ENCODE measurements at places on chromosomes 7 and 10. TPM values are rescaled to one million over a fixed set of nuclear protein-coding genes. Genes with fewer than 3 reads are reported as not detected.

DNA sequence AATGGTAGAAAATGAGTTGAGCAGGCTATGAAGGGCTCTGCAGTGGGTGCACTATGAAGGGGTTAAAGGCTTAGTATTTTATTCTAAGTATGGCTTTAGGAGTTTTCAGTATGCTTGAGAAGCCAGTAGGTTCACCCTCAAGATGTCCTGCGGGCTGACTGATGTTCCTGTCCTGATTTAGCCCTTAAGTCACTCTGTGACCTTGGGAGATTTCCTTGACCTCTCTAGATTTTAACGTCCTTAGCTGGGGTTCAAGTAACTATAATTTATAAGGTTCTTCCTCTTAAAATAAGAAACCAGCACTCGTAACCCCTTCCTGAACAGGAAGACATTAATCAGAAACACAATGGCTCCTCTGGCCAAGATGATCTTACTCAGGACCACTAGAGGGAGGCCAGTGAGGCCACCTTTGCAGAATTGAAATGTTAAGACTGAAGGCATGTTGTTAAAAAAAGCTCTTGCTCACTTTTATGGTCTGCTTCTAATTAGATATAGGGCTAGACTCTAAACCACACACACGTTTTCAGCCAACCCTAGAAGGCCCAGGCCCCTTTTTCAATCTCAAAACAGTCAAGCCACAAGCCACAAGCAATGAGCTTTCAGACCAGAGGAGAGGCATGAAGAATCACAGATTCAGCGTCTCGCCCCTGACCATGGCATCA, 41.9 kb downstream of the CDK1 start:
- H3K36me3 ChIP-seq: no peaks in the 10 kb centered on the region
- no peaks in the 10 kb centered on the region for H3K27me3 ChIP-seq
- no peak overlapping the region for H3K4me3 ChIP-seq
- no peak overlapping the region for H3K27ac ChIP-seq
- H3K4me1 ChIP-seq: peaks cover 3% of the 10 kb centered on the region

- no peaks in the 10 kb centered on the region for H3K36me3 ChIP-seq
- H3K4me1 ChIP-seq: no peaks in the 10 kb centered on the region
- H3K4me3 ChIP-seq: no peak overlapping the region
- no peaks in the 10 kb centered on the region for H3K27me3 ChIP-seq
- H3K27ac ChIP-seq: no peak overlapping the region
Observed at GRCh38 chr7:8386926-8387550, 46.4 kb upstream of the NXPH1 start.

DNA sequence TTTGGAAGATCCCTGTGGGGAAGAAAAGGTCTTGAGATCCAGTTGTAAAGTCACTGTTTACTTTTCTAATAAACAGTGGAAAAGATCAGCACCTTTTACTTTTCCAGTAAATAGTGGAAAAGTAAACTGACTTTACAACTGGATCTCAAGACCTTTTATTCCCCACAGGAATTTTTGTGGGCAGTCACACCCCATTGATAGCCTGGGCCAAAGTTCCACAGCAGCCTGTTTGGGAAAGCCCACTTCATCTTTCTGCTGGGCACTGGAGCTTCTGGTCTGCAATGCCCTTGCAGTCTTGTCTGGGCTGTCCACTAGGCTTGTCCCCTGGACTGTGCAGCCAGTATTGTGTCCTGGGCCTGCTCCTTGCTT, 50.2 kb downstream of the ADCY1 start:
- no peaks in the 10 kb centered on the region for H3K4me1 ChIP-seq
- no peaks in the 10 kb centered on the region for H3K27me3 ChIP-seq
- H3K27ac ChIP-seq: no peak overlapping the region

GRCh38 chr10:130236711-130237110, 100.5 kb downstream of the GLRX3 start:
- no peaks in the 10 kb centered on the region for H3K4me1 ChIP-seq
- H3K36me3 ChIP-seq: no peaks in the 10 kb centered on the region
- no peak overlapping the region for H3K27ac ChIP-seq
- no peak overlapping the region for H3K4me3 ChIP-seq
- no peaks in the 10 kb centered on the region for H3K27me3 ChIP-seq

- no peak for DNase-seq
- no peak overlapping the region for H3K27ac ChIP-seq
- H3K4me1 ChIP-seq: no peaks in the 10 kb centered on the region
Observed at GRCh38 chr7:117158941-117159697, 163.7 kb downstream of the WNT2 start.

DNA sequence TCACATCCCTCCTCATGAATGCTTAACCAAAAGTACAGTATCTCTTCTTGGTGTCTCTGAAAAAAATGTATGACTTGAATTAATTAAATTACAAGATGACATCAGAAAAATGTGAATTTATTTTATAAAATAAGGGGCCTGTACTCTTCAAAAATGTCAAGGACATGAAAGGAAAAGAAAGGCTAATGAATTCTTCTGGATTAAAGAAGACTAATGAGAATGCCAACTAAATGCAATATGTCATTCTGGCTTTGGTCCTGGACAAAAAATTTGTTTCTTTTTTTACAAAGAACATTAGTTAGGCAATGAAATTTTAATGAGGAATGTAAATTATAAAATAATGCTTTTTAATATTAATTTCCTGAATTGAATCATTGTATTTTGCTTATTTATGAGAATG, 1125.7 kb downstream of the DNAJB9 start:
- no peaks in the 10 kb centered on the region for H3K27me3 ChIP-seq
- no peaks in the 10 kb centered on the region for H3K4me1 ChIP-seq
- H3K4me3 ChIP-seq: no peak overlapping the region
- no peak overlapping the region for H3K27ac ChIP-seq

DNA sequence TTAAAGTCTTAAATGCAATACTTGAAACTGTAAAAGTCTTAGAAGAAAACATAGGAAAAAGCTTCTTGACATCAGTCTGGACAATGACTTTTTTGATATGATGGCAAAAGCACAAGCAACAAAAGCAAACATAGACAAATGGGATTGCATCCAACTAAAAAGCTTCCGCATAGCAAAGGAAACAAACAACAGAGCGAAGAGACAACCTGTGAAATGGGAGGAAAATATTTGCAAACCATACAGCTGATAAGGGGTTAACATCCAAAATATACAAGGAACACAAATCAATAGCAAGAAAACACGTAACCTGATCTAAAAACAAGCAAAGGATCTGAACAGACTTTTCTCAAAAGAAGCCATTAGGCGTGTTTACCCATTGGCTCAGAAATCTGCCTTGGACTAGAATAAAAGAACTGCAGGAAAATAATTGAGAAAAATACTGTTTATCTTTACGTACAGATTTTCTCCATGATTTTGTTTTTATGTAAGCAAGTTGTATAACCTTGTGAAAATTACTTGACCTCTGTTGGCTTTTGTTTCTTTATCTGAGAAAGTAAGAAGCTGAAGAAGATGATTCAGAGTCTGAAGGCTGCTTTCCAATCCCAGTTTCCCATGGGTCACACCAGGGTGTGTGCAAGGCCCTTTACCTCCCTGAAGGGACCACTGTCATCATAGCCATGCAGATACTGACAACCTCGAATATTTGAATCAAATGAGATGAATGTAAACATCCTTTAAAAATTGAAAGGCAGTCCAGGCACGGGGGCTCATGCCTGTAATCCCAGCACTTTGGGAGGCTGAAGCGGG, 99.1 kb upstream of the LANCL2 start:
- no peaks in the 10 kb centered on the region for H3K36me3 ChIP-seq
- H3K27ac ChIP-seq: no peak overlapping the region
- no peak for DNase-seq
- no peak overlapping the region for H3K4me3 ChIP-seq
- no peaks in the 10 kb centered on the region for H3K27me3 ChIP-seq

GRCh38 chr10:49744091-49744685, 17.9 kb downstream of the OGDHL start:
- DNase-seq: no peak
- no peaks in the 10 kb centered on the region for H3K4me1 ChIP-seq
- peaks cover 4% of the 10 kb centered on the region for H3K36me3 ChIP-seq
- H3K27me3 ChIP-seq: no peaks in the 10 kb centered on the region

DNA sequence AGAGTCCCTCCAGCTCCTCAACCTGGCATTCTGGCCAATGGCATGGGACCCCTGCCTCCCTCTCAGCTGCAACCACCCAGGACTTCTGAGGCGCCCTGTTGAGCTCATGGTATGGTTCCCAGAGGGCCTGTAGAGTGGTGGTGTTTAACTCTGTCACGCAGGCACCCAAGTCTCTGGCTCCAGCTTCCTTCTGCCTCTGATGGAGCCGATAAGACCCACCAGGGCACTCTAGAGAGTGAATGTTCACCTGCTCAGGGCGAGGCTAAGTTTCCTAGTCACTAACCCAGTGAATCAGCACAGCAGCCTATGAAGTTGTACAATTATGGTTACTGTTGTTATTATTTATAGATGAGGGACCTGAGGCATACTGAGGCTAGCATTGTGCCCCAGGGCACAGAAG, 120.4 kb downstream of the ZMIZ1 start:
- H3K36me3 ChIP-seq: no peaks in the 10 kb centered on the region
- no peaks in the 10 kb centered on the region for H3K27me3 ChIP-seq
- H3K4me3 ChIP-seq: no peak overlapping the region
- H3K4me1 ChIP-seq: no peaks in the 10 kb centered on the region
- H3K27ac ChIP-seq: no peak overlapping the region

DNA sequence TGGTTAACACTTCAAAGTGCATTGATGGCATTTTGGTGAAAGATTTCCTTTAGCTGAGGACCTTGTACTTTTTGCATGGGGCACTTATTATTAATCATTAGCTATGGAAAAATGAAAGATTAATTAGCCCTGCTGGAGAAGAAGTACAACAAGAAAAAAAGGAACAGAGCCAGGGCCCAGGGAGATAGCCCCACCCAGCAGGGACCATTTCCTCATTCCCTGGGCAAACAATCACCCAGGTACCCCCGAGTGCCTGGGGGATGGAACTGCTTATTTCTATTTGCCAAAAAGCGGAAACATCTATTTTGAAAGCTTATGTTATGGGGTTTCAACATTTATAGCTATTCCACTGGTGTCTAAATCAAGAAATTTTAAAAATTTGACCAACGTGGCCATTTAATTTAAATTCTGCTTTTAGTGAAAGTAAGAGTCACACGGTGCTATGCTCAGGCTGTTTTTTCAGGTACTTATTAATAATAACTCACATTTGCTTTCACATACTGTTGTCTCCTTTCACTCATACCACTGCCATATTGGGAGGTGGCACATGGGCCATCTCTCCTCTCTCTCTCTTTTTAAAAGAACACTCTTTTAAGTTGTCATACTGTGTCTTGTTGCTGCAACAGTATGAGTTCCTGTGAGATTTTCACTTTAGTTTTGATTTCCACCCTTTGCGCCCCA, 143.6 kb upstream of the KIF5B start:
- H3K36me3 ChIP-seq: no peaks in the 10 kb centered on the region
- no peak overlapping the region for H3K4me3 ChIP-seq
- no peak for DNase-seq
- H3K27ac ChIP-seq: no peak overlapping the region

DNA sequence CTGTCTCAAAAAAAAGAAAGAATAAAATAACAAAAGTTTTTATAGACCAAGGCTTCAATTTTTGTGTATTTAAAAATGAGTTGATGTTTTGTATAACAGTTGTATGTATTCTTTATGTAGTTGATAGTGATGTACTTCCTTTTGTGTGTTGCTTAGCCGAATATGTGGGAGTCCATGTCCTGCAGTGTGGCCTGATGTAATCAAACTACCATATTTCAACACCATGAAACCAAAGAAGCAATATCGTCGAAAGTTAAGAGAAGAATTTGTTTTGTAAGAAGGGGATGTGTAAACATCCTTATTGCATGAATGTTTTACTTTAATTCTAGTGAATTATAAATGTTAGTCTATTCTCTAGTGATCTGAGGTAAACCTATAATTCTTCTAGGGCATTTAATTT, 56.6 kb downstream of the MPLKIP start:
- H3K27me3 ChIP-seq: no peaks in the 10 kb centered on the region
- H3K27ac ChIP-seq: no peak overlapping the region
- no peak overlapping the region for H3K4me3 ChIP-seq
- H3K4me1 ChIP-seq: no peaks in the 10 kb centered on the region
- DNase-seq: no peak

DNA sequence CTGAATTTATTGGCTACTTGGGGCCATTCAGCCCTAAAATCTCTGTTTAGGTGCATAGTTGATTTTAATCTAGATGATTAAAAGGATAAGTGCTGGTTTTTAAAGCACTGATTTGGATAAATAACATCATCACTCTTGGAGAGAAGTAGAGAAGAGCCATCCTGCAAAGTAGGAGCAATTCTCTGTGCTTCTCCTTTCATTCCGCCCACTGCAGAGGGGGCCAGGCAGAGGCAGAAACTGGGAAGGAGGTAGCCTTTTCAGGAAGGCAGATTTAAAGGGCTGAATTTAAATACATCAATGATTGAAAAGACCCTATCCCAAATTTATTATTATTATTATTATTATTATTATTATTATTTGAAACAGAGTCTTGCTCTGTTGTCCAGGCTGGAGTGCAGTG, 14.1 kb downstream of the MAP3K8 start:
- no peaks in the 10 kb centered on the region for H3K27me3 ChIP-seq
- H3K36me3 ChIP-seq: peaks cover 10% of the 10 kb centered on the region
- no peak for DNase-seq

GRCh38 chr7:139118234-139118804, 8.8 kb upstream of the ZC3HAV1 start:
- no peaks in the 10 kb centered on the region for H3K27me3 ChIP-seq
- no peaks in the 10 kb centered on the region for H3K36me3 ChIP-seq
- H3K4me3 ChIP-seq: no peak overlapping the region

Gene DIP2C
- 9.3 TPM for total RNA-seq

Data from H1 (cell line).